ENCODE measurements at places on chromosomes 16 and 17.
A peak's percentile ranks its signal among the peaks of the same experiment; 100 is the strongest.

DNA sequence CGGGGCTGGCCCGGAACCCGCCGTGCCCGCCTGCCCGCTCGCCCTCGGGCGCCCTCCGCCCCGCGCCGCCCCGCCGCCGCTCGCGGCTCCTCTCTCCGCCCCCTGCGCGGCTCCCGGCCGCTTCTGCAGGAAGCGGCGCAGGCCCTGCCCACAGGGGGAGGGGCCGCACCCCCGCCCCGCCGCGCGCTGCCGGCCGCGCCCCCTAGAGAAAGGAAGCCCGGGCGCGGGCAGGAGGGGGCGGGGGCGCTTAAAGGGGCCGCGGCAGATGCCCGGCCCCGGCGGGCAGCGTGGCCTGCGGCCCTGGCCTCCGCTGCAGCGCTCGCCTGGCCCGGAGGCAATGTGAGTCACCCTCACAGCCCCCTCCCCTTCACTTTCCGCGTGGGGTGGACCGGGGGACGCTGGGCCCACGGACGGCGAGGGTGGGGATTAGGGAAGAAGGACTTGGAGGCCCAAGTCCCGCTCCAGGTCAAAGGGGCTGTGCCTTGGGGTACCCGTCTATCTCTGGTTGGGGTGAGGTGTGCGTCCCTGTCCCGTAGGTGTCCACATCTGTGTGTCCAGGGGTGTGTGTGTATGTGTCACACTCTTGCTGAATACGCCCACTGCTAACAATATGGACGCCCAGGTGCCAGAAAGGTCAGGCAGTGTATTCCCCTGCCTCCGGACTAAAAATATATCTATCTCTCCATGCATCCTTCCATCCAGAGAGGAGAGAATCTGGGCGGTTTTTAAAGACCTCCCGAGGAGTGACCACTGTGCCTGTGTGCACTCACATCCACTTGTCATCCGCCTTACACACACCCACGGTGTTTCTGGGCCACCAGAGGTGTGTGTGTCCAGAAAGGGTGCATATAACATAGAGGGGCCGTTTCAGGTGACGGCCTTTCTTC is at the start of gene GIT1:
Gene GIT1, minus strand, starts transcription at position 125 of the 887 bp plus-strand sequence. CDS start 270 bp downstream, outside the sequence.
- DNase-seq = peak; percentile 73

- DNase-seq = no peak
Observed at GRCh38 chr16:28182183-28182582, 29.6 kb downstream of the XPO6 start.

- DNase-seq = peak; percentile 63
Observed at GRCh38 chr17:27319541-27320221, 25.8 kb downstream of the WSB1 start.

DNA sequence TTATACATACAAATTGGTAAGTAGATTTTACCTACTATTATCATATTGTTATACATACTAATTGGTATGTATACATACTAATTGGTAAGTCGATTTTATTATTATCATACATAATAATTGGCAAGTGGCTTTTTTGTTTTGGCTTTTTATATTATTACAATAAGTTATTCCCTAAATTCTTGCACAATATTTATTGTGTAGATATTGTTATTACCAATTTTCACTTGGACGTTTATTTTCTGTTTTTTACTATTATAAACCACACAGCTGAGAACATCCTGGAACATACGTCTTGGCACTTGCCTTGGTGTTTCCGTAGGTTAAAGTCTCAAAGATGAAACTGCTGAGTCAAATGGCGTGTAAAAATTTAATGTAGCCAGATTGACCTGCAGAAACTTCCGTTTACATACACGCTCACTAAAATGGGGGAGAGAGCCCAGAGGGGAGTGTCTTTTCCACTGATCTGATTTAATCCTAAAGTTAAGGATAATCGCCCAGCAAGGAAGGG is 18.9 kb downstream of the GNGT2 start:
- DNase-seq = peak; percentile 71

- DNase-seq = no peak
Observed at GRCh38 chr16:57830890-57831484, 28.7 kb upstream of the KIFC3 start.

DNA sequence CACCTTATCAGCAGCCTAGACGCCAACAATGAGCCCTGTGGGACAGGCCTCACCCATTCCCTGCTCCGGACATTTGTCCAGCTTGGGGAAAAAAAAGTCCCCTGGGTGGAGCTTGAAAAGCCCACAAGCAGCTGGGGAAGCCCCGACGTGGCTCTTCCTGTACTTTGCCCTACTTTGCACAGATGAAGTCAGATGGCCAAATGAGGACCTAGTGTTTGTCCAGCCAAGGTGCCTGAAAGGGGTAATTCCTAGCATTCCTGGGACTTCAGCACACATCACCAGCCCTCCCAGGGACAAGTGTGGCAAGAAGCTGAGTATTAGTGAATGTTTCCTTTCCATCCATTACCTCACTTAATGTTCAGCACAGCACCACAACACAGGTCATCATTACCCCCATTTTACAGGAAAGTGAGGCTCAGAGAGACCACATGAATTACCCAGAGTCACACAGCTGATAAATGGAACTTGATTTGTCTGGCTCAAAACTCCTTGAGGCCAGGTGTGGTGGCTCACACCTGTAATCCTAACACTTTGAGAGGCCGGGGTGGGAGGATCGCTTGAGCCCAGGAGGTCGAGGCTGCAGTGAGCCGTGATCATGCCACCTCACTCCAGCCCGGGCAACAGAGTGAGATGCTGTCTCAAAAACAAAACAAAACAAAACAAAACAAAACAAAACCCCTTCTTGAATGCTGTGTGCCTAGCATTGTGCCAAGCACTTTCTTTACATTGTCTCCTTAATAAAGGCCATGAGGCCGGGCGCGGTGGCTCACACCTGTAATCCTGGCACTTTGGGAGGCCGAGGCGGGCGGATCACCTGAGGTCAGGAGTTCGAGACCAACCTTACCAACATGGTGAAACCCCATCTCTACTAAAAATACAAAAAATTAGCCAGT is 19.9 kb upstream of the PLLP start:
- no peak for DNase-seq

GRCh38 chr17:2197271-2197670 is 106.3 kb downstream of the SMG6 start:
- no peak for DNase-seq

DNA sequence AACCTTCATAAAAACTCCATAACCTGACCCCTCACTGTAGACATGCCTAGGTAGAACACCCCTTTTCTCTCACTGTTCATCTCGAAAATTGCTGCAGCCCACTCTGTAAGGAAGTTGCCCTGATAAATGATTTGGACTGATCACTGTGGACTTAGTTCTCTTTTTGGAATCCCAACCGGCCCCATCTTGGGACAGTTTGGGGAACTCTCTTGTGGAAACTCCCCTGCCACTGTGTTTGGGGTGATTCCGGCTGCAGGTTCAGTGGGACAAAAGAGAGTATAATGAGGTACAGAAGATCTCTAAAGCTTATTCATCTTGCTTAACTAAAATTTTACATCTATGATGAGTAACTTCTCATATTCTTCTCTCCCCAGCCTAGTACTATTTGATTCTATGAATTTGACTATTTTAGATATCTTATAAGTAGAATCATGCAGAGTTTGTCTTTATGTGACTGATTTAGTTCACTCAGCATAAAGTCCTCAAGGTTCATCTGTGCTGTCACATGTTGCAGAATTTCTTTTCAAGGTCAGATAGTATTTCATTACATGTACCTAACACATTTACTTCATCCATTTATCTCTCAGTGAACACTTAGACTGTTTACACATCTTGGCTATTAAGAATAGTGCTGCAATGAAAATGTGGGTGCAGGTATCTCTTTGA is 84.9 kb downstream of the ABCA8 start:
- no peak for DNase-seq

Data from NCI-H510A treated with DMSO at 0.1 percent for 48 hours (cell line).